ENCODE measurements at places on chromosomes 5 and 9.

GRCh38 chr9:5688109-5688508, 59.2 kb downstream of the RIC1 start:
- no peak for DNase-seq
- H3K4me1 ChIP-seq: peaks cover 6% of the 10 kb centered on the region

GRCh38 chr5:125411071-125411743, 664.8 kb upstream of the ZNF608 start:
- no peaks in the 10 kb centered on the region for H3K36me3 ChIP-seq
- peaks cover 47% of the 10 kb centered on the region for H3K4me1 ChIP-seq
- peak overlapping the region; percentile 59 for H3K27ac ChIP-seq
- DNase-seq: no peak
- H3K27me3 ChIP-seq: no peaks in the 10 kb centered on the region

DNA sequence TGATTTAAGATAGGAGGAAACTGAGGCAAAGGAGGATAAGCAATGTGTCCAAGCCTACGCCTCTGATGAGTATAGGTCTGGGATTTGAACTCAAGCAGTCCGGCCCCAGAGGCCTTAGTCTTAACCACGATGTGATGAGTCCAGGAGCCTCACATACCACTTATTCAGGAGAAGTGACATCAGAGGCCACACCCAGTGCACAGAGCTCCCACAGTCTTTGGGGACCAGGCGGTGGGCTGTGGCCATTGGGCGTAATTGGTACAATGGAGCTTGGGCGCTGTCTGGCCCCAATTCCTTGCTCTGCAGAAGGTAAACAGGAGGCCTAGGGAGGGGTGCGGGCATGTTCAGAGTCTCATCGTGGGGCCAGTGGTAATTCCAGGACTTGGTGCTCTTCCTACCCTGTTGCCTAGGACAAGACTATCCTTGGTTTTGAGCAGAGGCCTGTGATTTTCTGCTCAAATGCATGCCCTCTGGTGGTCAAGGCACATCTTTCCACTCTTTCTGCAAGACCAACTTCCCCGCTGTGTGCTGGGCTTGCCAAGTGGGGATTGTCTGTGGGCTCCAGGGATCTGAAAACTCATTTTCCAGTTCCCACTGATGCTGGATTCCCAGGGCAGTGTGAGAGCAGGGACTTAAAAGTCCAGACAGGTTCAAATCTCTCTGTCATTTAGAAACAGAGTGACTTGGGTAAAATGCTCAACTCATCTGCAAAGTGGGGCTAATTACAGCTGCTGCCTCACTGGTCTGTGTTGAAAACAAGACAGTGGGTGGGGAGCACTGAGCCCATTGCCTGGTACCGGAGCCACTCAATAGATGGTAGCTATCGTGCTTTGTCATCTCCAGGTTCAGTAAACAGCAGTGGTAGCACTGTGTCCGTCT, 15.8 kb downstream of the NDST1 start:
- peaks cover 26% of the 10 kb centered on the region for H3K36me3 ChIP-seq
- H3K27me3 ChIP-seq: no peaks in the 10 kb centered on the region
- H3K4me1 ChIP-seq: peaks cover 24% of the 10 kb centered on the region
- H3K27ac ChIP-seq: peak overlapping the region; percentile 26
- H3K4me3 ChIP-seq: no peak overlapping the region
- DNase-seq: no peak

DNA sequence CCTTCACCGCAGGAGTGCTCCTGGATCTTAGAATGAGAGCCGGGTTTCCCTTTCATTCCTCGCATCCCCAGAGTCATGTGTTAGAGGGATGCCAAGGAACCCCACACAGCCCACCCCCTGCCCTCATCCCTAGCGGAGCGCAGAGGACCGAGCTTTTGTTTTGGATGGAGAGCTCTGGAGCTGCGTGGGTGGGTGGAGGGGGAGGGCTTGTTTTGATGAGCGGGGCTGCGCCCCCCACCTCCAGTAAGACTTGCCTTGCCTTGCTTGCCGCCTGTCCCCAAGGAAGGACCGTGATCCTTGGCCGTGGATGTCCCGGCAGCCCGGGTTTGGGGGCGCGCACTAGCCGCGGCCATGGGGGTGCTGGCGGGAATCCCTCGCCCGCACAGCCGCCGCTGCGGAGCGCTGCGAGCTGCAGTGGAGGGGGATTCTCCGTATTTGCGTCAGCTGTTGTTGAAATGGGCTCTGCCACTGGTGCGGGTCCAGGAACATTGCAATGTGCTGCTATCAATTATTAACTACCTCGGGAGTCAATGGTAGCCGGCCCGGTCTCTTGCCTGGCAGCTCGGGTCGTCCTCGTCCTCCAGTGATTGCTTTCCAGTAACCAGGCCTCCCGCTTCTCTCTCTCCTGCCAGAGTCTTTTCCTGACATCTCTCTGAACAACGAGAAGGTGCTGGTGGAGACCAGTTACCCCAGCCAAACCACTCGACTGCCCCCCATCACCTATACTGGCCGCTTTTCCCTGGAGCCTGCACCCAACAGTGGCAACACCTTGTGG, 1.0 kb downstream of the EGR1 start:
- H3K4me1 ChIP-seq: peaks cover 75% of the 10 kb centered on the region
- DNase-seq: no peak
- H3K27ac ChIP-seq: peak overlapping the region; percentile 99
- no peaks in the 10 kb centered on the region for H3K27me3 ChIP-seq
- H3K36me3 ChIP-seq: peaks cover 15% of the 10 kb centered on the region
- peak overlapping the region; percentile 87 for H3K4me3 ChIP-seq

DNA sequence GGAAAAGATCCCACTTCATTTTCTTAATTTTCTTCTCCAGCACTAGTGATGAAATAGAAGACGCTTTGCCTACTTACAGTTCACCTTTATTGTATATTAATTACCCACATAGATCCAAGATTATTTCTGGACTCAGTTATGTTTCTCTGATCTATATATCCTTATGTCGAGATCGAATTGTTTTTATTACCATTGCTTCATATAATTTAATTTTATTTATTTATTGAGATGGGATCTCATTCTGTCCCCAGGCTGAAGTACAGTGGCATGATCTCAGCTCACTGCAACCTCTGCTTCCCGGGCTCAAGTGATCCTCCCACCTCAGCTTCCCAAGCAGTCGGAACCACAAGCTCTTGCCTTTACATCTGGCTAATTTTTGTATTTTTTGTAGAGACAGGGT, 121.3 kb downstream of the UGCG start:
- no peak overlapping the region for H3K4me3 ChIP-seq
- H3K27ac ChIP-seq: no peak overlapping the region
- no peak for DNase-seq

DNA sequence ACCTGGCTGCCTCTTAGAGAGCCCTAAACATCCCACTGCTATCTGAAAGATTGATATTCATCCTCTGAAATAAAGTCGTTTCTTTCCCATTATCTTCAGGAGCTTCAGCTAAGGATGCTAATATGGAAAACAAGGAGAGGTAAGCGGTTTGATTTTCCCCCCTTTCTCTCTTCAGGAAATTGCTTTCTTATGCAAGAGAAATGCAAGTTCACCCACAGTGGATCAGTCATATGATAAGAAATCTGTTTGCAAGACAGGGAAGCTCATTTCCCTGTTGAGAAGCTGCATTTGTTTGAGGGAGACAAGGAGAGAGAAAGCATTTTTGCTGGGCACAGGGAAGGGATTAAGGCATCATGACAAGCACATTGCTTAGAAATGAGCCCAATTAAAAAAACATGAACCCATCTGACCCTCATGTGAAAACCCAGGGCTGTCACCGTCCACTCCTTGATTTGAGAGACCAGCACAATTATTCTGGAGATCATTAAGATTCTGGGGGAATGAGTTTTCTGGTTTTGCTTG, 53.7 kb upstream of the BOD1 start:
- DNase-seq: no peak
- peaks cover 19% of the 10 kb centered on the region for H3K4me1 ChIP-seq
- H3K27ac ChIP-seq: peak overlapping the region; percentile 75
- H3K4me3 ChIP-seq: peak overlapping the region; percentile 15
- no peaks in the 10 kb centered on the region for H3K27me3 ChIP-seq

GRCh38 chr5:171593401-171593800, 174.0 kb downstream of the FGF18 start:
- peaks cover 4% of the 10 kb centered on the region for H3K4me1 ChIP-seq
- DNase-seq: no peak
- no peak overlapping the region for H3K27ac ChIP-seq
- H3K4me3 ChIP-seq: no peak overlapping the region

DNA sequence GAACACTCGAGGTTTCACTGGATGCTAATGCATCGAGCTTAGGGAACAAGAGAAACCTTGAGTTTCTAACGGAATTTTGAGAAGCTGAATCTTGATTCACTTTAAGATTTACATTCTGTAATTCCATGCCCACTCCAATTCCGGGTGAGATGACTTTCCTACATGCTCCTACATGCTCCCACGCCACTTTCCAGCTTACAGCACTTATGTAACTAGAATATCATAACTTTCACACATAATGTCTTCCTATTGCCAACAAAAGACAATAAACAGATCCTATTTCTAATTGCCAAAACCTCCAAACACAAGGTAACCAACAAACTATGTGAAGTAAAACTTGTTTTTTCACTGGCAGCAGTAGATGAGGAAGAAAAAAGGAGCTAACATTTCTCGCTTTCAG, 72.9 kb downstream of the ECPAS start:
- H3K4me1 ChIP-seq: no peaks in the 10 kb centered on the region
- peaks cover 94% of the 10 kb centered on the region for H3K36me3 ChIP-seq
- H3K4me3 ChIP-seq: no peak overlapping the region
- H3K27ac ChIP-seq: no peak overlapping the region

- DNase-seq: no peak
- no peaks in the 10 kb centered on the region for H3K36me3 ChIP-seq
- H3K4me3 ChIP-seq: no peak overlapping the region
- no peaks in the 10 kb centered on the region for H3K27me3 ChIP-seq
- H3K4me1 ChIP-seq: no peaks in the 10 kb centered on the region
- no peak overlapping the region for H3K27ac ChIP-seq
Observed at GRCh38 chr5:131142970-131143617, 22.0 kb downstream of the HINT1 start.

DNA sequence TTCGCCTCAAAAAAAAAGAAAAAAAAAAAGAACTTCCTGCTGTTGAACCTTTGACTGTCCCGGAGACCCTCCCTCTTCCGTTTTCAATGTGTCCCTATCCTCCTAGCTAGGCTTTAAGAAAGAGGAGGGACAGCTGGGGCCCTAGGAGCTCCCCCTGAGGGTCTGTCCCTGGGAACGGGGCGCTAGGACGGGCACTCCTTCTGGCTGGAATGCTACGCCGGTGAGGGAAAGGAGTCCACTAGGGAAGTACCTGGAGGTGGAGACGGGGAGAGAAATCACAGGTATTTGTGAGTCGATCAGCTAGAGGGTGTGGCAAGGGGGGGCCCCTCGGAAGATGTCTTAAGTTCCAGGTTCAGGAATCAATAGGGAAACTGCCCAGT, 4.6 kb downstream of the SIT1 start:
- peak overlapping the region; percentile 90 for H3K27ac ChIP-seq
- H3K36me3 ChIP-seq: no peaks in the 10 kb centered on the region
- H3K27me3 ChIP-seq: no peaks in the 10 kb centered on the region

DNA sequence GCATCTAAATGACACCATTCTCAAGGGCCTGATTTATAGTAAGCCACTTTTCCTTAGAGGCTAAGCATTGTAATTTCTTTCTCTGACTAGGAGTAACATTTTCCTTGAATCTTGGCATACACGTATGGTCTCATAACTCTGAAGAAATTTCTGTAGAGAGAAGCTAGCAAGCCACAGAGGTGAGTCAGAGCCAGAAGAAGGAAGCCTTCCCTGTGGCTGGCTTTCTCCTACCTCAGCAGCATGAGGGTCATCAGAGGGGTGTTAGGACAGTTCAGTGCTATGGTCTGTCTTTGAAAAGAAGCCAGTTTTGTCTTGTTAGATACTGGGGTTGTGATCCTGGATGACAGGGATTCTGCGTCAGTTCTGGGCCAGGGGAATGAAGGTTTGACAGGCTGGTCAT, 3.2 kb downstream of the SNX30 start:
- H3K27ac ChIP-seq: no peak overlapping the region
- H3K36me3 ChIP-seq: no peaks in the 10 kb centered on the region
- no peaks in the 10 kb centered on the region for H3K27me3 ChIP-seq
- no peak for DNase-seq
- H3K4me3 ChIP-seq: no peak overlapping the region
- peaks cover 63% of the 10 kb centered on the region for H3K4me1 ChIP-seq

DNA sequence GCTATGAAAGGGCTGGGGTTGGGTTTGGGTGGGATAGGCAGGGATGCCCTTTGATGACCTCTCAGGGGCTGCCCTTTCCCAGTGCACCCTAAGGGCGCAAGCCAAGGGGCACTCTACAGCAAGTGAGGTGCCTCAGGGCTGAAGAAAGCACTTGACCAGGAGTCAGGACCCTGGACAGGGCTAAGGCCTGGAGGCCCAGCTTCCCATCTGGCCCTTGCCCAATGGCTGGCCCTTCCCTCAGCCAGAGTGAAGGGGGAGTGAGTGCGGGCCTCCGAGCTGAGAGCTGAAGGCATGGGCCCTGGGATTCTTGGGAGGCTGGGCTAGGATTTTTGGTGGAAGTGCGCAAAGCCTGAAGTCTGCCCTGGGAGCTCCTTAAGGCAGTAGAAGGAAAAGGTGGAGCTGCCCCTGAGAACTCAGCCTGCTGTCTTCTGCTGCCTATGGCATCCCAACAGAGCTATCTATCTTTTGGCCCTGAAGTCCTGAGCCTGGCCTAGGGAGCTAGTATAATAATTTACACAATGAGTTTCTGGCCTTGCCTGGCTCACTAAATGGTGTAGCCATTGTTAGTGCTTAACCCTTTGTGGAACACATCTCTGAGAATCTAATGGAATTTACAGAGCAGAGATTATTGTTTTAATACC, 16.4 kb downstream of the JADE2 start:
- H3K4me3 ChIP-seq: no peak overlapping the region
- no peak for DNase-seq
- no peaks in the 10 kb centered on the region for H3K27me3 ChIP-seq
- H3K4me1 ChIP-seq: peaks cover 36% of the 10 kb centered on the region
- no peak overlapping the region for H3K27ac ChIP-seq

GRCh38 chr5:132498686-132499271, 8.2 kb upstream of the IRF1 start:
- H3K36me3 ChIP-seq: no peaks in the 10 kb centered on the region
- peaks cover 42% of the 10 kb centered on the region for H3K4me1 ChIP-seq
- H3K27me3 ChIP-seq: no peaks in the 10 kb centered on the region
- DNase-seq: no peak
- H3K4me3 ChIP-seq: no peak overlapping the region

GRCh38 chr5:67238191-67238590, 41.6 kb upstream of the CD180 start:
- no peak for DNase-seq
- H3K4me1 ChIP-seq: peaks cover 7% of the 10 kb centered on the region
- H3K27ac ChIP-seq: no peak overlapping the region
- H3K4me3 ChIP-seq: no peak overlapping the region

GRCh38 chr5:177094224-177095087, 7.7 kb downstream of the FGFR4 start:
- no peak for DNase-seq
- H3K4me1 ChIP-seq: peaks cover 3% of the 10 kb centered on the region
- H3K36me3 ChIP-seq: no peaks in the 10 kb centered on the region
- no peaks in the 10 kb centered on the region for H3K27me3 ChIP-seq

- H3K4me1 ChIP-seq: peaks cover 30% of the 10 kb centered on the region
- H3K4me3 ChIP-seq: no peak overlapping the region
- peaks cover 8% of the 10 kb centered on the region for H3K36me3 ChIP-seq
- H3K27me3 ChIP-seq: no peaks in the 10 kb centered on the region
- H3K27ac ChIP-seq: peak overlapping the region; percentile 72
Observed at GRCh38 chr9:117718085-117718484, 13.9 kb downstream of the TLR4 start.
